ENCODE measurements at places on chromosomes 16 and 17.

DNA sequence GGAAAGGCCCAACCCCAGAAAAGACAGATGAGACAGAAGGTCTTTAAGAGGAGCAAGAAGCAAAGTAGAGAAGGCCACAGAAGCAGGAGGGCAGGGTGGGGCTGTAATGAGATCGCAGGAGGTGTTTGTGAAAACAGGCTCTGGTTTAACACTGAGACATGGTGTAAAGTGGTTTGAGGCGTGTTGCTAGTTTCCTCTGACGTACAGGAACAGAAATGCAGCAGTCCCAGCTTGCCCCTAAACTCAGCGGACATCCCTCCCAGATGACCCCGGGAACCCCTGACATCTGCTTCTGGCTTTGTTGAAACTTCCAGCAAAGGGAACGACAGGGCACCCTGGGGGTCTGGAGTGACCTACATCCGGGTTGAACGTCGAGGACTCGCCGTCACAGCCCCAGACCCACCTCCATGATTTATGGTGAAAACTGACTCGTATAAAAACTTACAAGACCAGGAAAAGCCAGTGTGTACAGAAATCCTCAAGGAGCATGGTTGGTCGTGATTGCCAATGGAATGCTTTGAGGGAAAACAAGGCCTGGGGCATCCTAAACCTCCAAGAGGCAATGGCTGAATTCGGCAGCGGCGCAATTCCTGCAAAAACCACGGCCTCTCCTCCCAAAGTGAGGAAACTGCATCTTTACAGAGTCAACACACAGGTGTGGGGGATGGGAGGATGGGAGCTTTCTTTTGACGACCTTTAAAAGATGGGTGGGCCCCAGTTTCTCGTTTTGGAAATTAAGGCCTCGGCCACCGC, 25.8 kb downstream of the LITAF start:
- peak; percentile 84 for DNase-seq

DNA sequence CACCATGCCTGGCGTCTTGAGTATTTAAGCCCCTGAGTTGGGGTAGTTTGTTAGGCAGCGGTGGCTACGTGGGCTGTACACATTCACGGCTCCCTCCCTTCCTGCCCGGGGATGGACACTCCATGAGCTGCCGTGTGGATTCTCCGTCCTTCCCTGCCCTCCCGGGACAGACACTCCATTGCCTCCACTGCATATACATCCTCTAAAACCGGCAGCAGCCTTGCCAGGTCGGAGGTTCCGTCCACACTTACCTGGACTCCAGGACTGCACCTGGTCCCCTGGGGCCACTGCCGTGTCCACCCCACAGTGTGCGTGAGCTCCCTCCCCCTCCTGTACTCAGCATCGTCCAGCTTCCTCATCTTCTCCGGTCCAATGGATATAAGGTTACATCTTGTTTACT, 3.5 kb upstream of the SPATA2L start:
- DNase-seq, result no peak

DNA sequence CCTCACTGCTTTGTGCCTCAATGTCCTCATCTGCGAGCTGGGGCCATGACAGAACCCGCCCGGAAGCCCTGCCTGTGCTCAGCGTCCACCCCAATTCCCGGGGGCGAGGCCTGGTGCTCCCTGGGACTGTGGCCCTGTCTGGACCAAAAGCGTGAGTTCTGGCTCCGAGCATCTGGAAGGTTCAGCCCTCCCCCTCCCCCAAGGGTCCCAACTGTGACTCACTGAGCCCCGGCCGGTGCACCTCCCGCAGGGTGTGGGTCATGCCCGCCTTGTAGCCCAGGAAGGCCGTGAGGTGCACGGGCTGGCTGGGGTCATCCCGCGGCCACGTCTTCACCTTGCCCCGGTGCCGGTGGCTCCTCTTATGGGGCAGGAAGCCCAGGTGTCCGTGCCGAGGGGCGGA, 755 bp downstream of the RPL3L start:
- DNase-seq, result no peak

GRCh38 chr16:65846210-65846602, 520.3 kb upstream of the CDH5 start:
- DNase-seq, result no peak

GRCh38 chr17:76166906-76167305, 25.9 kb upstream of the FOXJ1 start:
- DNase-seq, result no peak

DNA sequence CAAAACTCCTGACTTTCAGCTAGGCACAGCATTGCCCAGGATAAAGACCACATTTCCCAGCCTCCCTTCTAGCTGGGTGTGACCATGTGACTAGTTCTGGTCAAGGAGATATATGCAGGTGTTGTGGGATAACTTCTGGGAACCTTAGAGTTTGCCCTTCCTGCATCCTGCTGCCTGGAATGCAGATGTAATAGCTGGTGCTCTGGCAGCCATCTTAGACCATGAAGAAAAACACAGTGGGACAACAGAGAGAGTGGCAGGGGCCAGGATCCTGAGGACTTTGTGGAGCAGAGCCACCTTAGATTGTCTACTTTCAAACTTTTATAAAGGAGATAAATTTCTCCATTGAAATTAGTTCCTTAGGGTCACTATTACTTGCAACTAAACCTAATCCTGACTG, 101.3 kb downstream of the GSG1L start:
- no peak for DNase-seq

GRCh38 chr16:967077-967541, 3.7 kb downstream of the LMF1 start:
- DNase-seq, result no peak

- DNase-seq, result no peak
Measured at GRCh38 chr16:1366712-1367299, 15.1 kb downstream of the GNPTG start.

GRCh38 chr17:40295488-40296436, 8.1 kb downstream of the CDC6 start:
- DNase-seq, result no peak

DNA sequence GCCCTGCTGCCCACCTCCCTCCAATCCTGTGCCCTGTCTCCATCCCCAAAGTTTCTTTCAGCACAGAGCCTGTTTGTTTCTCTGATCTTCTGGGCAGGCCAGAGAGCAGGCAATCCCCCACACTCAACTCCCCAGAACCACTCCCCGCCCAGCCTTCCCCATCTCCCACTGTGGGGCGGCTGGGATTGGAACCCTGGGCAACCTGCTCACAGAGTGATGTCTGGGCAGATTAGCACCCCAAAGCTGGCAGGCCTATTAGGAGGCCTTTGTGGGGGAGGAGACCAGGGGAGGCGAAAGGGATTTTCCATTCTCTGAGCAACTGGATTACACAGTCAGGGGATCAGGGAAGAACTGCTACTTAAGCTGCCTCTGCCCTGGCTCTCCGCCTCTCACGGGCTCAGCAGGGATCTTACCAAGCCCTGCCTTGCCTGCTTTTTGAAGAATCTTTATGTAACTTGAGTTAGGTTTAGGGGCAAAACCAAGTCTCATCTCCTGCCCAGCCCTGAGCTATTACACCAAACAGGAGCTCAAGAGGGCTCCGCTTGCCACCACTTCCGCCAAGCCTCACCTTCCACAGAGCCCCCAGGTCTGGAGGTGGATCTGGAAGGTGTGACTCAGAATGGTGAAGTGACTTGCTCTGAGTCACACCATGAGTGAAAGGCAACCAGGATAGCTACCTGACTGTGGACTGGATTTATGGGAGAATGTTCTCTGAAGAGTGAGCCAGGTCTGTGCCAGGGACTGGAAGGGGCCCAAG, 16.0 kb upstream of the LHX1 start:
- no peak for DNase-seq

- no peak for DNase-seq
Measured at GRCh38 chr17:14072881-14073280, 3.6 kb downstream of the COX10 start.

DNA sequence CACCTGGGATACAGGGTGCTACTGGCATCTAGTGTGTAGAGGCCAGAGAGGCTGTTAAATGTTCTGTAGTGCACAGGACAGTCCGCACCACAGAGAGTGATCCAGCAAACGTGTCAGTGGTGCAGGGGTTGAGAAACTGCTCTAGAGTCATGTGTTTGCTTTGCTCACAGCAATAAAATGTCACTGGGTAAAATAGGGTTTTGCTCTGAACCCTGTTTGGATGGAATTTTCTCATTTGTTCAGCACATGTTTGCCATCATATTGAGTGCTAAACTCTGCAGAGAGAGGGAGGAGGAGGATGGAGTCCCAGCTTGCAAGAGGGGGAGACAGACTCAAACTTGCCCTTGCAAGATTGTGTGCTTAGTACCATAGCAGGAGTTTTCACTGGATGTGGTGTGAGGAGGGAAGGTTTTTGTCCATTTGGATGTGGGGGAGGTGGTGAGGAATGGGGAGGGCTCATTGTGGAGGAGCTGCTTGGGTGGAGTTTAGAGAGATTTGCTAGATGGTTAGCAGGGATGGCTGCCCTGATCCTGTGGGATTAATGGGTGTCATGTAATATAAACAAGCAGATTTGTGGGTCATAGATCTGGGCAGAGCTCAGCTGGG, 11.8 kb downstream of the PLCG2 start:
- no peak for DNase-seq

DNA sequence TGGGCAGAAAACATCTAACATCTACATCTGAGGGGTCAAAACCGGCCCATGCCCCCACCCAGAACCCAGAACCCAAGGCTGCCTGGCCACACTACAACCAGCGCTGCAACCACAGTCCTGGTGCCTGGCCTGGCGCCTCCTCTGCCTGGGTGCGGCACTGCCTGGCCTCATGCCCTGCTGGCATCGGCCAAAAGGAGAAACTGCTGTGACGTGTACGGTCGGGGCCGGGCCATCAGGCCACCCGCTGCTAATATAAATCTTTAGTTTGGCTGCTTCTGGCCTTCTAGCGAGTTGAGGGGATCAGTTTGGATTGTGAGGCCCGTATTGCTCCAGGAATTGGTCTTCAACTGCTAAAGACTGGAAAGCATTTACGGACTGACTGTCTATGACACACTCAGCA, 22.8 kb downstream of the TMEM204 start:
- DNase-seq, result no peak

GRCh38 chr16:27618606-27619327, 68.8 kb downstream of the KATNIP start:
- no peak for DNase-seq

GRCh38 chr16:89925596-89926079, 2.5 kb downstream of the TUBB3 start:
- no peak for DNase-seq
